ENCODE measurements at places on chromosomes 16 and 17. TPM values are rescaled to one million over a fixed set of nuclear protein-coding genes. Genes with fewer than 3 reads are reported as not detected.
A peak's percentile ranks its signal among the peaks of the same experiment; 100 is the strongest.

DNA sequence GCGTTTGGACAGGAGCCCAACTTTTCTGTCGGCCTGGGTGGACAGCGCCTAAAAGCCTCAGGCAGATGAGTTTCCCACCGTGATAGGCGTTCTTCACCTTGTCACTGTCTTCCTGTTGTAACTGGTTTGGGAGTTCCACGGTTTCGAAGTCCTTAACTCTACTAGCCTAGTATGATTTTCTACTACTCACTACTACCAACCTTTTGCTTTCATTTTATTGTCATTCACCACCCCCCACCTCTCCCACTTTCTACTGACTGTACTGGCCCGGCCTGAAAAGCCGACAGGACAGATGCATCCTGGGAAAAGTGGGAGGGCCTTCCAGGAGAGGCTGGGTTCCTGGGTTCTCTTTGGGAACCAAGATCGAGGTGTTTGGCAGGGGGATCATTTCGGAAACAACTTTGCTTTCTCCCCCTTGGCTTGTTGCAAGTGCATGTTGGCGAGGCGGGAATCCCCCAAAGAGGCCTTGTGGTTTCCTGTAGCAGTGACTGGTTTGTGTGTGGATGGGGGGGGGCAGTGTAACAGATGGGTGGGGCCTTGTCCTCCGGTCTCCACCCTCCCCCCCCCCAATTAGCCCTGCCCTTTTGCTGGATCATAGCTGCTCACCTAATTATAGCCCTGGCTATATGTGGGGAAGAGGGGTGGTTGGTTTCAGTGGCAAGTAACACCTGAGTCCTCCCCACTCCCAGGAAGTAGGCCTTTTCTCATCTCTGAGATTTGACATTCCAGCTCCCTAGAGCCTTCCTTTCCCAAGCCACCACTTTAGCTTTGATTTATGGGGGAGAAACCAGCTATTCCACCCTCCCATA lies 1.4 kb downstream of the EIF5A start:
- H3K27me3 ChIP-seq = no peaks in the 10 kb centered on the region
- peak overlapping the region; percentile 93 for H3K4me3 ChIP-seq
- peaks cover 37% of the 10 kb centered on the region for H3K36me3 ChIP-seq
- H3K4me1 ChIP-seq = peaks cover 39% of the 10 kb centered on the region
- DNase-seq = peak; percentile 84

DNA sequence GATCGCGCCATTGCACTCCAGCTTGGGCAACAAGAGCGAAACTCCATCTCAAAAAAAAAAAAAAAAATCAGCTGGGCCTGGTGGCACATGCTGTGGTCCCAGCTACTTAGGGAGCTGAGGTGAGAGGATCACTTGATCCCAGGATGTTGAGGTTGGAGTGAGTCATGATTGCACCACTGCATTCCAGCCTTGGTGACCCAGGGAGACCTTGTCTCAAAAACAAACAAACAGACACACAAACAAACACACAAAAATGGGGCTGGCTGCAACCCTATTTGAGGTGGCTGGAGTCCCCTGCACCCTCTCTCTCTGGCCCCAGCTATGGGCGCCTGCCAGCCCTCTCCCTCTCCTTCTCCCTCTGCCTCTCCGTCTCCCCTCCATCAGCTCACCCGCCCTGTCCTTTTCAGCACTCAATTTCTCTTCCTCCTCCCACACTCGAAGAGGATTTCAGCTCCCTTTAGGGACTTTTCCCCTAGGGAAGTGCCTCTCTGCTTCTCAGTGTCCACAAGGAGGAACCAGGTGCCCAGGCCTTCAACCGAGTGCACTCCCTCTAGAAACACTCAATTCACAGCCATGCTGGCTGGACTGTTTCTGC lies 17.5 kb upstream of the TFAP4 start:
- no peak overlapping the region for H3K4me3 ChIP-seq
- H3K4me1 ChIP-seq = peaks cover 7% of the 10 kb centered on the region
- H3K36me3 ChIP-seq = no peaks in the 10 kb centered on the region
- H3K27me3 ChIP-seq = no peaks in the 10 kb centered on the region

- no peaks in the 10 kb centered on the region for H3K27me3 ChIP-seq
- peaks cover 18% of the 10 kb centered on the region for H3K4me1 ChIP-seq
- no peak overlapping the region for H3K27ac ChIP-seq
- no peak for DNase-seq
- no peak overlapping the region for H3K4me3 ChIP-seq
These were observed 3.6 kb downstream of the FLYWCH1 start for GRCh38 chr16:2915196-2915929.

GRCh38 chr17:57892146-57892819 lies 42.4 kb upstream of the MRPS23 start:
- peak overlapping the region; percentile 61 for H3K27ac ChIP-seq
- no peaks in the 10 kb centered on the region for H3K36me3 ChIP-seq
- peak; percentile 87 for DNase-seq
- no peak overlapping the region for H3K4me3 ChIP-seq
- H3K27me3 ChIP-seq = no peaks in the 10 kb centered on the region
- H3K4me1 ChIP-seq = peaks cover 2% of the 10 kb centered on the region

DNA sequence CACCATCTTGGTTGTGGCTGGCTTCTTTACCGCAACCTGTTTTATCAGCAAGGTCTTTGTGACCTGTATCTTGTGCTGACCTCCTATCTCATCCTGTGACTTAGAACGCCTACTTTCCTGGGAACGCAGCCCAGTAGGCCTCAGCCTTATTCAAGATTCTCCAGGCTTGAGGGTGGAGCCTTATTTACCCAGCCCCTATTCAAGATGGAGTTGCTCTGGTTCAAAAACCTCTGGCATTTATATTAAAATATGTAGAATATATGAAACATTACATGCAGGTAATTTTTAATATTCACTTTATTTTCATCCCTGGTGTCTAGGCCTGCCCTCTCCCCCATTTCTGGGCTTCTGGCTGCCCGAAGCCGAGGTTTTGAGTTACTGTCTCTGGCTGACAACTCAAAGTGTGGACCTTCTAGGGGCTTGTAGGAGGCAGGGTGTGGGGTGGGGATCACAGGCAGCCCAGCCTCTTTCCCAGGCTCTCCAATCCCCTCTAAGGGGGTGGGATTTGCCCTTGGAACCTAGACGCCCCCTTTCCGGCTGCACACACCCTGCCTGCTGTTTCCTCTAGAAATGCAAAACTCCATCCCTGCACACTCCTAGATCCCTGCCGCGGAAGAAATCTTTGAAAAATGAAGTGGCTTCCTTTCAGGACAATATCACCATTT lies 152.0 kb downstream of the KCNJ12 start:
- H3K36me3 ChIP-seq = no peaks in the 10 kb centered on the region
- H3K4me1 ChIP-seq = no peaks in the 10 kb centered on the region
- no peak overlapping the region for H3K27ac ChIP-seq
- no peaks in the 10 kb centered on the region for H3K27me3 ChIP-seq
- no peak for DNase-seq
- no peak overlapping the region for H3K4me3 ChIP-seq

- H3K36me3 ChIP-seq = no peaks in the 10 kb centered on the region
- no peak for DNase-seq
- H3K27me3 ChIP-seq = no peaks in the 10 kb centered on the region
- H3K4me1 ChIP-seq = peaks cover 21% of the 10 kb centered on the region
- H3K27ac ChIP-seq = no peak overlapping the region
- no peak overlapping the region for H3K4me3 ChIP-seq
These were observed 15.6 kb upstream of the BCAR1 start for GRCh38 chr16:75266738-75267630.

DNA sequence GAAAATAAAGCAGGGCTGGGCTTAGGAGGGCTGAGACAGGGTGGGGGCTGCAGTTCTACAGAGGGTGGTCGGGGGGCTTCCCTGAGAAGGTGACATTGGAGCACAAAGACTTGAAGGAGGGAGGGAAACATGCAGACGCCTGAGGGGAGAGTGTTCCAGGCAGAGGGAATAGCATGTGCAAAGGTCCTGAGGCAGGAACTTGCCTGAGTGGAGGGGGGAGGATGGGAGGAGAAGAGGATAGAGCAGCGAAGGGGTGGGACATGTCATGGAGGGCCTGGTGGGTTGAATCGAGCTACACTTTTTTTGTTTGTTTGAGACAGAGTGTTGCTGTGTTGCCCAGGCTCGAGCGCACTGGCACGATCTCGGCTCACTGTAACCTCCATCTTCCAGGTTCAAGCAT lies 33.0 kb downstream of the GINS3 start:
- no peaks in the 10 kb centered on the region for H3K4me1 ChIP-seq
- no peaks in the 10 kb centered on the region for H3K27me3 ChIP-seq
- no peak overlapping the region for H3K27ac ChIP-seq

DNA sequence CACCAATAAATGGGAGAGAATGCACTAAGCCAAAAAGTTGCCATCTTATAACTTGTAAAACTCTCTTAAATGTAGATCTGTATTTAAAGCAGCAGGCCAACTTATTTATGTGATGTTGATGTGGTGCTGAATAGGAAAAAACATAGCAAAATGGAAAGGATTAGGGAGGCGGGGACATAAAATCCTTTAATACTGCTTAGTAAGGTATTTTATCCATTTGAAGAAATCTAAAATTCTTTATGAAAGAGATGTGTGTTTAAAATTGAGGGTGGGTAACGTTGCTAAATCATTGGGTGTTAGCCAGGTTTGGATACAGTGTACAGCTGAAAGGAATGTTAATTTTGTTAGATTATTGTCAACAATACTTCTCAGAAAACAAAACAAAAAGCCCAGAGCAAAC lies 14.3 kb downstream of the SNTB2 start:
- H3K4me3 ChIP-seq = no peak overlapping the region
- no peak overlapping the region for H3K27ac ChIP-seq
- H3K27me3 ChIP-seq = no peaks in the 10 kb centered on the region

DNA sequence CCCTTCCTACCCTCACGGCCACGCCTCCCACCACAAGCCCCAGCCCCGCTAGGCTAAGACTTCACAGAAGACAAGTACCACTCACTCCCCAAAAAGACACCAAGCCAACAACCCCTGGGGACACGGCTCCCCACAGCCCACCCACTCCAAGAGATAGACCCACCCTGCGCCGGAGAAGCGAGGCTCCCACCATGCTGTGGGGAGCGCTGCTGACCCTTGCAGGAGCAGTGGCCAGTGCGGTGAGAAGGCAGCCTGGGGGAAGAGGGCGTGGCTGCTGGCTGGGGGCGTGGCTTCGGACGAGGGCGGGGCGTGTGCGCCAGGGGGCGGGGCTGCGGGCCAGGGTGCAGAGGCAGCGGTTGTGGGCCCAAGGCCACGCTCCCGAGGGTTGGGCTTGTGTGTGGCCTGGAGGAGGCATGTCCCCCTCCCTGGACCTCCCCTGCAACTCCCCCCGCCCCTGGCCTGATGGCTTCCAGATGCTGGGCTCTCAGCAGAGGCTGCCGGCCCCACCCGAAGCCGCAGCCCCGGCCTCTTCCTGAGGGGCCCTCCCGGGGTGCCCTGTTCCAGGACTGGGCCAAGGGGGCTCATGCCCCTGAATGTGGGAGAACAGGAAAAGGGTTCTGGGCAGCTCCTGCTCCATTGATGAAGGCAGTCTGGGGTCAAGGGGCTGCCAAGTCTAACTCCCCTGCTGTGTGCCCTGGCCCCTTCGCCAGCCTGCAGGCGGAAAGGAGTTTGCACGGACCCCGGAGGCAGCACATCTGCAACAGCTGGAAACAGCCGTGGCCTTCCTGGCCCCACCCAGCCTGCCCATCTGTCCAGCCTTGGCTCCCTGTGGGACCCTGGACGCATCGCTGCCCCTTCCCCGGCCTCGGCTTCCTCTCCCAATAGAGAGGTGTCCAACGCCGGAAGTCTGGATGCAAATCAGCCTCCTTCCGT lies 9.1 kb downstream of the TFAP4 start:
- peak; percentile 79 for DNase-seq
- no peaks in the 10 kb centered on the region for H3K27me3 ChIP-seq
- H3K36me3 ChIP-seq = peaks cover 3% of the 10 kb centered on the region
- no peak overlapping the region for H3K4me3 ChIP-seq
- no peak overlapping the region for H3K27ac ChIP-seq

DNA sequence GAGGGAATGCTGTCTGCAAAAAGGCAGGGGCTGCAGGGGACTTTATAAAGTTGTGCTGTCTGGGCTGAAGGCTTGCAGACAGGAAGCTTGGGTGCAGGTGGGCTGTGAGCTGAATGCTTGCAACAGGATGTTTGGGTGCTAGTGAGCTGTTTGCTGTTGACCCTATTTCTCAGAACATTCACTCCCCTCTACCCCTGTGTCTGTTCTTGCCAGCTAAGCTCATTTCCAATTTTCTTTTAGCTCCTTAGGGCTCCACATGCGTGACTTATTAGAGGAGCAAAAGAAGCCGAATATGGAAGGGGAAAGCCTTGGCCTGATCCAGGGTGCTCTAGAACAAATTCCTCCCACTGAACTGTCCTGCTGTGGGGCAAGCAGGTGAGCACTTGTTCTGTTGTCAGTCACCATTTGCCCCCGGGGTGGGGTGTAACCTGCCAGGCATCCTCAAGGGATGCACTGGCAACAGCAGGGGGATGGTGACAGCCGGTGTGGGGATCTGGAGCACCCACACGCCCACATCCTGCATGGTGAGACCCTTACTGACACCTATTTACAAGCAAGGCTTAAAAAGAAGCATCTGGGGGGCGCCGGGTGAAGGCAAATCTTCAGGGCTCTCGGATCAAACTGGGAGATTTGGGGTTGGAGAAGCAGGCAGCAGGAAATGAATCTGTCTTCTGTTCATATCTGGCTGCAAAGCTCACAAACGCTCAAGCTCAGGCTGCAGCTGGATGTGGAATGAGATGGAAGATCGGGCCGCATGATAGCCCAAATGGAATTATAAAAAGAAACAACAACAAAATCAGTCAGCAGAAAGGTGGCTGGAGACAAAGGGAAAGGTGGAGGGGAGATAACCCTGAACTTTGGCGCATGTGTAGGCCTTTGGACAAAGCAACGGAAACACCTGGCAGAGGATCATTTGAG lies 21.1 kb upstream of the NUP93 start:
- H3K4me3 ChIP-seq = no peak overlapping the region
- no peak for DNase-seq
- no peaks in the 10 kb centered on the region for H3K4me1 ChIP-seq
- no peaks in the 10 kb centered on the region for H3K36me3 ChIP-seq

DNA sequence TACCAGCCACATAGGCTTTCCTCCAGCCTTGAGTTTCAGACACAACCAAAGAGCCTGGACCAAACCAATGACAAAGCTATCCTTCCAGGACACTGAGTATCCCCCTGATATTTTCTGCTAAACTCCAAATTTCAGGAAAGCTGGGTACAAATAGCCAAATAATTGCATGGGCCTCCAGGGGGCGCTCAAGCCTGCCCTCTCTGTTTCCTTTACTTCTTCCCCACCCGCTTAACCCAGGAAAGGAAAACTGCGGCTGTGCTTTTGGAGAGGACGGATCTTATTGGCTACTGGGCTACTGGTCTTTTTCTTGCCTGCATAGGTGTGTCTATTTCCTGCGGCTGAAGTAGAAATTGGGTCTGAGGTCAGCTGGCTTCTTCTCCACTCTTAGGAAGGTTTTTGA lies 30.1 kb downstream of the GNGT2 start:
- no peaks in the 10 kb centered on the region for H3K27me3 ChIP-seq
- DNase-seq = peak; percentile 76
- H3K27ac ChIP-seq = no peak overlapping the region
- H3K4me3 ChIP-seq = no peak overlapping the region
- H3K36me3 ChIP-seq = no peaks in the 10 kb centered on the region
- no peaks in the 10 kb centered on the region for H3K4me1 ChIP-seq

GRCh38 chr17:47837401-47838039 lies 3.6 kb downstream of the SCRN2 start:
- H3K27me3 ChIP-seq = no peaks in the 10 kb centered on the region
- peaks cover 28% of the 10 kb centered on the region for H3K4me1 ChIP-seq
- H3K4me3 ChIP-seq = no peak overlapping the region

Gene CDH8
- total RNA-seq = not detected

Gene PLA2G10
- total RNA-seq = not detected

Gene GFAP
- total RNA-seq = 0.33 TPM

Gene TUBG1
- total RNA-seq = 51.1 TPM

Gene HEXIM1
- total RNA-seq = 14.3 TPM

Gene ETV4
- total RNA-seq = 0.08 TPM

Gene BTBD17
- total RNA-seq = not detected

Gene PRSS22
- total RNA-seq = not detected

Gene ZFP3
- 1.6 TPM for total RNA-seq

Gene TRAF7
- 34.8 TPM for total RNA-seq

Gene WFIKKN2
- total RNA-seq = 0.19 TPM

Gene BOLA2
- total RNA-seq = 7.0 TPM

Gene TBC1D3H
- not detected for total RNA-seq
